SK-N-SH treated with all-trans-retinoic acid at 6 μM for 48 hours (cell line): ENCODE measurements at places on chromosomes 5 and 9.

DNA sequence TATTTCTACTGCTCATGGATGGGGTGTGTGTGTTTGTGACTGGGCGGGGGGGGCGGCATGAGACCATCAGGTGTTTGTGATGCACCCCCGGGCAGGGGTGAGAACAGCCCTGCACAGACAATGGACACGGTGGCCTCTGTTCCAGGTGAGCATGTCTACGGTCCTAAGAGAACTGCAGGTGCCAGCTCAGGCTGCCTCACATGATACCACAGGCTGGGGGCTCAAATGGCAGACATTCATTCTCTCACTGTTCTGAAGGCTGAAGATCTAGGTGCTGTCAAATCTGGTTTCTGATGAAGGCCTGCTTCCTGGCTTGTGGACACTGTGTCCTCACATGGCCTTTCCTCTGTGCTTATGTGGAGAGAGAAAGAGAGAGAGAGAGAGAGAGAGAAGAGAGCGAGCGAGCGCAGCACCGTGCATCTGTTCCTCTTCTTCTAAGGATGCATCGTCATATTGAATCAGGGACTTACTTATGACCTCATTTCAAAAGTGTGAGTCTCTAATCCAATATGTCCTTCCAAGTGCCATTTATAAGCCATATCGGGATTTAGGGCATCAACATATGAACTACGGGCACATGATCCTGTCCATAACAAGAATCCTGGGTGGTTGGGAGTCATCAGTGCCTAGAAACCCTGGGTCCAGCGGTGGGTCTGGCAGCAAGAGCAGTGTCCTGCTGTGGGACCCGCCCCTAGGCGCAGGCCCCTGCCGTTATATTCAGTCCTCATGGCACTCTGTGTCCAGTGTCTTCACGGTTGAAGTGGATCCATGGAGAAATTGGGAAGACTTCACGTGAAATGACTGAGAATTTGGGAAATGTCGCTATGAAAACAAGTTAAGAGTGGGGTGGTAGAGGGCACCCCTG, 42.5 kb downstream of the NXNL2 start:
- no peak for ATAC-seq

DNA sequence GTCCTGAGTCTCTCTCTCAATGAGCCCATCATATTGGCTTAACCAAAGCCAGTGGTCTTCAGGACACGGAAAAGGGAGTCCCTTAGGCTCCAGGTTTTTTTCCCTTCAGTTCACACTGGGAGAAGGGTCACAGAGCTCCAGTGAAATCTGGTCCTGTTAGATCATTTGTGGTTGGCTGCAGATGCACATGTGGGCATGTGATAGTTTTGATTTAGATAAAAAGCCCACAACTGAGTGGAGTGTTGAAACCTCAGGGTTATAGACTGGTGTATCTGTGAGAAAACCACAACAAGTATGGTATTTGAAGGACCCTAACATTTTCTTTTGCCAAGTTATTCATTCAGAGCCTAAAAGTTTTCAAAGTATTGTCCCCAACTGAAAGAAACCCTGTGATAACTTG, 46.7 kb downstream of the PRLR start:
- no peak for ATAC-seq

- ATAC-seq: no peak
Measured at GRCh38 chr5:54525261-54525660, 7.7 kb downstream of the SNX18 start.

GRCh38 chr5:115325296-115325959, 29.0 kb upstream of the CCDC112 start:
- ATAC-seq: no peak

- no peak for ATAC-seq
Measured at GRCh38 chr5:66157046-66157445, 12.9 kb downstream of the SREK1 start.

DNA sequence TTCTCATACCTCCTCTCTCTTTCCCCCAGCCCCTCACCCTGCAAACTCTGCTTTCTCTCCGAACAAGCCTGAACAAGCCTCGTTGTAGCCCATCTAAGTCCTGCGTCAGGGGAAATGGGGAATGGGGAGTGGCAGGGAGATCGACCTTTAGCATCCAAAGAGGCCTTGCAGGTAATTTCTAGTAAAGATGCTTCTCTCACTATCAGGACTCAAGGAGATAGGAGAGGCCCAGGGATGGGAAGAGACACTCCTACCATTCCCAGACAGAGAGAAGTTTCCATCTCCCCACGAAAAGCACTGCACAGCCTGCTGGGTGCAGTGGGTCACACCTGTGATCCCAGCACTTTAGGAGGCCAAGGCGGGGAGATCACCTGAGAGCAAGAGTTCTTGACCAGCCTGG, 44.4 kb upstream of the CTNNA1 start:
- no peak for ATAC-seq

DNA sequence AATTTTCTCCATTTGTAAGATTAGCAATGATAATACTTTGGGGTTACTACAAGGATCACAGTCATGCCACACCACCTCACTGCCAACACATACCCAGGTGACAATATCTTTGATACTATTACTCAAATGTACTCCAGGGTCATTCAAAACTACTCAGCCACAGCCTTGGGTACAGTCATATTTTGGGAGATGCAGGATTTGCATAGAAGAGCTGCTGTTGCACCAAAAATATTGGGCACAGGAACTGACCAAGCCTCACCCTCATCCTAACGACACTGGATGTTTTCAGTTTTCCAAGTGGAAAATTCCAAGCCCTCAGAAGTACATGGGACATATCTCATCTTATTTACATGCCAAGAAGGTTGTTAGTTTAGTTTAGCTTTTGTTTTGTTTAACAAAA, 120.9 kb upstream of the C6 start:
- no peak for ATAC-seq

- ATAC-seq: no peak
Measured at GRCh38 chr9:137146527-137146918, 7.6 kb downstream of the GRIN1 start.

DNA sequence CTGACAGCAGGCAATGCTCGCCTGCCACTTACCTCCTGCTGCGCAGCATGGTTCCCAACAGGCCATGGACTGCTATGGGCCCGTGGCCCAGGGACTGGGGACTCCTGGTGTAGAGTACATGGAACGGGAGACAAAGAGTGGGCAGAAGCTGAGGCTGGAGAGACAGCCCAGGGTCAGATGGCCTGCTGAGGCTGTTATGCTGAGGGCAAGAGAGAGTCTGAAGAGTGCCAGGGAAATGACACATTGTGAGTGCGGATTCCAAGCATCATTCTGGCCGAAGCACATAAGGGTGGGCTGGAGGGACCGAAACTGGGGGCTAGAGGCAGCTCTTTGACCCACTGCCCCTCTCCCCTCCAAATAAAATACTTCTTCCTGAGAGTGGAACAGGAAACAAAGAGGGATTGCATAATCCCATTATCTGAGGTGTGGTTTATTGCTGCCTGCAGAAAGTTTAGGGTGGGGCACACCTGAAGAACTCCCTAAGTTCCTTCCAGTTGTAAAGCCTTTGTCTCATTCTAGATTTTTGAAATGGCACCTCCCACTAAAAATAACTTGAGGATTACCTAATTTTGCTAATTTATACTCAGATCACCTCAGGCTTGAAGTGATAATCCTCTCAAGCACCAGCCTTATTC, 158.1 kb downstream of the ATP10B start:
- no peak for ATAC-seq

DNA sequence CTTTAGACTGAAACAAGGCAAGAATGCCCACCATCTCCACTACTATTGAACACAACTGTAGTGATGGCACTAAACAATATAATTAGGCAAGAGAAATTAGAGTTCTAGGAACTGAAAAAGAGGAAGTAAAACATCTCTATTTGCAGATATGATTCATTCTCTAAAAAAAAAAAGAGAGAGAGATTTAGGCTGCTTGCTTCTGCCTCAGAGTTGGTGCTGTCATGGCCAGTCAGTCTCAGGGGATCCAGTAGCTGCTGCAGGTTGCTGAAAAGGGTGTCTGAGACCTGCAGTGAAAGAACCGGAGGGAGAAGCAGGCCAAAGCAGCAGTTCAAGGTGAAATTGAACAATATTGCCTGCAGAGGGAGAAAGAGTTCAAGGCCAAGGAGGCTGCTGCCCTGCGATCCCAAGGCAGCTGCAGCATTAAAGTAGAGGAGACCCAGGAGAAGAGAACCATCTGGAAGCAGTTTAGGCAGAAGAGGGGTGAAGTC, 72.5 kb downstream of the AP3B1 start:
- no peak for ATAC-seq

GRCh38 chr5:148084269-148084668, 20.5 kb downstream of the SPINK5 start:
- ATAC-seq: no peak

DNA sequence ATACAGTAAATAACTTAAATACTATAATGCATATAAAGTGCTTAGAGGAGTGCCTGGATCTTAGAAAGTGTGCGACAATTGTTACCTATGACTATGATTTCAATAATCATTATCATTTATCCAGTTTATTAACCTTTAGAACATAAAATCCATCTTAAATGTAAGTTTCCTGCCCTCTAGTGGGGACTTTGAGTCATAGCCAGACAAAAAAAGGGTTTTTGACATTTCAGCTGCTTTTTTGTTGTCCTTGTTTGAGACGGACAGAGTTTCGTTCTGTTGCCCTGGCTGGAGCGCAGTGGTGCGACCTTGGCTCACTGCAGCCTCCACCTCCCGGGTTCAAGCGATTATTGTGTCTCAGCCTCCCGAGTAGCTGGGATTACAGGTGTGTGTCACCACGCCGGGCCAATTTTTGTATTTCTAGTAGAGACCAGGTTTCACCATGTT, 9.7 kb upstream of the C9orf152 start:
- peak; percentile 42; the same call in 1 of the 3 replicates for ATAC-seq

DNA sequence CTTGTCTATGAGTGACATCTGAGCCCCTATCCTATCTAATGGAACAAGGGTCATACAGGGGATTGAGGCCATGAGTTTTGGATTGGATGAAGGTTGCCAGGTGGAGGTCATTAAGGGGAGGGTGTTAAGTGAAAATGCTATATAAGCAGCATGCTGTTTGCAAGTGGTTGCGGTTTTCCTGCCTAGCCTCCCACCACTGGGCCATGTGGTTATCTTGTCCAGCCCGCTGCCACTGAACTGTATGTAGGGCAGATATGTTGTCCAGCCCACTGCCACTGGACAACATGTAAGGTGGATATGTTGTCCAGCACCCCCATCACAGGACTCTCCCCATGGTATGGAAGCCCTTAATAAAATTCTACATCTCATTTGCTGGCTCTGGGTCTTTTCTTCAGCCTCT, 200.0 kb downstream of the FGF10 start:
- no peak for ATAC-seq

DNA sequence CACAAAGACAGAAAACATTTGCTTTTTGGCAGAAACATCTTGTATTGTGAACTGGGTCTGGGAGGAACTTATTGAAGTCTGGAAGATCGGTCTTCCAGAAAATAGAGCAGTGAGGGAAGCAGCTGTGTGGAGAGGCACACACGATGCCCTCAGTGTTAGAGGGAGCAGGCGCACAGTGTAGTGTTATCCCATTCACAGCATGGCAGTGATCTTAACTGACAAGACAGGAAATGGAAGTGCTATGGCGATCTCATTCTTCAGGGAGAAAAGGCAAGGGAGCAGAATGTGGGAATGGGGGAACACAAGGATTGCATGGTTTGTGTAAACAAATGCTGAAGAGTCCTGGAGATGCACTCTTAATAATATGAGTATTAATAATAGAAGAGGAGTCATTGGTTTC, 161.0 kb downstream of the PBX3 start:
- ATAC-seq: peak; percentile 21

DNA sequence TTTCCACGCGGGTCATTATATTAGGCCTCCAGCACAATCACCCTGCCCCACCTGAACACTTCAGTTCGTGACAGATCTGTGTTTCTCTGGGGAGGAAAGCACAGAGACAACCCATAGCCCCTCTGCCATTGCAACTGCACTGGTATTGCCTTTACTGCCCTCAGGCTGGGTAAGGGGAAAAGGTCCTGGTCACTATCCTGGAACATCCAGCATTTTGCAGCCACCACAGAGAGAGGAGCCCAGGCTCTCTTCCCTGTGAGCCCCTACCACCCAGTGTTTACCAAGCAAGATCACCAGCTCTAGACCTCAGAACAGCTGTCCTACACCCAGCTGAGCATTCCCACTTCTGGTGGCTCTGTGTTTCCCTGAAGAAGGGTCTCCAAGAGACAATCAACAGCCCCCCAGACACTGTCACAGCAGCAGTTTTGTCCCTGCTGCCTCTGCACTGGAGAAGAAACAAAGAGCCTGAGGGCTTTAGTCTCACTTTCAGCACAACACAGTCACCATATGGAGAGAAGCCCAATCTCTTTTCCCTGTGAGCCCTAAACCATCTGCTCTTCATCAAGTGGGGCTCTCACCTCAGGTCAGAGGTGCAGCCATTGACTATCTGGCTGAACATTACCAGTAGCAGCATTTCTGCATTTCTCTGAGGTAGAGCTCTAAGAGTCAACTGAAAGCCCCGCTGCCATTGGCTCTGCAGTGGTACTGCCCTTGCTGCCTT, 655.2 kb upstream of the FAM174A start:
- no peak for ATAC-seq

DNA sequence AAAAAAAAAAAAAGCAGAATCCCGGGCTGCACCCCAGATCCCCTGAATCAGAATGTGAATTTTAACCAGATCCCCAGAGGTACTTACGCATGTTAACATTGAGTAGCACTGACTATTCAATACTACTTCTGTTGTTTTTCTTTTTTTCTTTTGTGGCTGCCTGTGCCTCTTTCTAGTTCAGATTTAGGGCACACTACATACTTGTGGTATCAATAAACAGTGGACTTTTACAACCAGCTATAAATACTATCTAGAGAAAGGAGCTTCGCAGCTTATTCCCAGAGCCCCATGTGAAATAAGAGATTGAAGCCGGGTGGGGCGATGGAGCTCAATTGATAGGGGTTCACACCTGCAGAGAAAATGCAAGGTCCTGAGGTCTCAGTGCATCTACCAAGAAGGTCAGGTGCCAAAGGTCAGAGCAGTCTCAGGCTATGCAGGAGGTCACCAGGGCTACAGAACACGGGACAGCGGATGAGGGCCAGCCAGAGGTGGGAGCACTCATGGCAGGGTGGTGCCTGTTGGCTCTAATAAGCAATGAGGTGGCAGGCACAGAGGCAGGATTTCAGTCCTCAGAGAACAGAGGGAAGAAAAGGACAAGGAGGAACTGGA, 22.3 kb downstream of the WWC1 start:
- ATAC-seq: no peak

DNA sequence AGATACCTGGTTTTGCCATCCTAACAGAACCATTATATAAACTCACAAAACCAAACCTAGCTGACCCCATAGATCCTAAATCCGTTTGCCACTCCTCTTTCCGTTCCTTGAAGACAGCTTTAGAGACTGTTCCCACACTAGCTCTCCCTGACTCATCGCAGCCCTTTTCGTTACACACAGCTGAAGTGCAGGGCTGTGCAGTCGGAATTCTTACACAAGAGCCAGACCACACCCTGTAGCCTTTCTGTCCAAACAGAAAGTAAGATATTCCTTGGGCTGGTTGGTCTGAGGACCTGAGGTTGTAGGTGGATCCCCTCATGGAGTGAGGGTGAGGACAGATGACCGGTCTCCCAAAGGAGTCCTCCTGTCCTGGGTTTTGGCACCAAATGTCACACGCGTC, 56.7 kb upstream of the NAA35 start:
- ATAC-seq: no peak
